Activated T-helper 1 cell treated with anti-CD3 and anti-CD28 coated beads, Interleukin-2, amount 50 U/mL, for 16 hours (primary cell): ENCODE measurements at places on chromosomes 2 and 18.

- no peak for DNase-seq
These were observed 70.0 kb downstream of the NAB1 start for GRCh38 chr2:190718652-190719526.

DNA sequence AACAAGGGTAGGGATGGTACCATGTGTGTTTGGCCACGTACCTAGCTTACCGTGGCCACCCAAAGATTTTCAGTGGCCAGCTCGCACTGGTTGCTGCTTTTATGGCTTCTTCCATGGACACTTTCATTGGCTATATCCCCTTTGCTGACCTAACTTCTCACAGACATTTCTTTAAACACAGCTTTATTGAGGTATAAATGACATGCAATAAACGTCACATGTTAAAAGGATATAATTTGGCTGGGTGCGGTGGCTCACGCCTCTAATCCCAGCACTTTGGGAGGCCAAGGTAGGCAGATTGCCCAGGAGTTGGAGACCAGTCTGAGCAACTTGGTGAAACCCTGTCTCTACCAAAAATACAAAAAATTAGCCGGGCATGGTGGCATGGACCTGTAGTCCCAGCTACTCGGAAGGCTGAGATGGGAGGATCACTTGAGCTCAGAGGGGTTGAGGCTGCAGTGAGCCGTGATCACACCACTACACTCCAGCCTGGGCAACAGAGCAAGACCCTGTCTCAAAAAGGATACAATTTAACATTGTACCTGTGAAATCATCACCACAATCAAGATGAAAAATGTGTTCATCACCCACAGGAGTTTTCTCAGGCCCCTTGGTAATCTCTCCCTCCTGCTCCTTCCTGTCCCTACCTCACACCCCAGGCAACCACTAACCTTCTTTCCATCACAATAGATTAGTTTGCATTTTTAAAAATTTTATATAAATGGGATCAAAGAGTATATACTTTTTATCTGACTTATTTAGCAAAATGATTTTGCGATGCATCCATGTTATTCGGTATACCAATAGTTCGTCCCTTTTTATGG is 127.8 kb upstream of the PPP1CB start:
- DNase-seq: no peak

DNA sequence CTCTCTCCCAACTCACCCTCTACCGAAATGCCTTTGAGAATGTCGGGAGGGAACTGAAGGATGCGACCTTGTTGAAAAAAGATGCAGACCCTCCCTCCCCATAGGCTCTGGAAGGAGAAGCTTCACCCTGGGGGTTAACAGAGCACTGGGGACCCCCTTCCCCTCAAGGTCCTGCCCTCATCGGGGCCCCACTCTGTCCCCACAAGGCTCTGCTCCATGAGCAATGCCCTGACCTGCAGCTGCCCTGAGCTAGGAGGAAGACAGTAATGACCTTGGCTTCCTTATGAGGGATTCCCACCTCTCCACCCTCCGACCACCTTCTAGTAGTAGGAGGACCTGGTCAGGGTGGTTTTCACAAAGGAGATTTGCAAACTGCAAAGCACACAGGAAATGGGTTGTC is 44.4 kb upstream of the HPCAL1 start:
- no peak for DNase-seq

- peak; percentile 15 for DNase-seq
These were observed 550 bp downstream of the MYL12B start for GRCh38 chr18:3262234-3263131.

DNA sequence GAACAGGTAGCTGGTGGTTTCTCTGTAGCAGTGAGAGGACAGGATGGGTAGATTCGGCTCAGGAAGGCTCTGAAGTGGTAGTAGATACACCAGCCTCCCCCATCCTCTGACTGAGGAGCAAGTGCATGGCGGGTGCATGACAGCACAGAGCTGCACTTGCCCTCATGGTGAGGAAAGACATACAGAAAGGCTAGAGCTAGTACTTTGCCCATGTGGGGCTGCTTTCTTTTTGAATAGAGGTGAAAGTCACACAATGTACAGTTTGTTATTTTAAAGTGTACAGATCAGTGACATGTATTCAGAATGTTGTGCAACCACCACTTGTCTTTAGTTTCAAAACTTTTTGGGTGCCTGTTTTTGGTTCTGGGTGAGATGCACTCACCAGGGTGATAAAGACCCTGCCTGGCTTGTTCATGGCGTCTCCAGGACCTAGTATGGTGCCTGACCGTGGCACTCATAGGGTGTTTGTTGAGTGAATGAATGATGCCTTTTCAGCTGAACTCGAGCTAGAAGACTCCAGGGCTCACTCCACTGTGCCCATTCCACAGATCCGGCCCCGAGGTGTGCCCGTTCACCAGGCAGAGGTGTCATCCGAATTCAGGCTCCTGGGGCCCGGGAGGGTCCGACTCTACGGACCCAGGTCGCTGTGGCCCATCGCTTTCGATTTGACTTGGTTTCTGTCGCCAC is 421 bp upstream of the VAMP5 start:
- no peak for DNase-seq
